ENCODE measurements at places on chromosomes 12 and 14.

DNA sequence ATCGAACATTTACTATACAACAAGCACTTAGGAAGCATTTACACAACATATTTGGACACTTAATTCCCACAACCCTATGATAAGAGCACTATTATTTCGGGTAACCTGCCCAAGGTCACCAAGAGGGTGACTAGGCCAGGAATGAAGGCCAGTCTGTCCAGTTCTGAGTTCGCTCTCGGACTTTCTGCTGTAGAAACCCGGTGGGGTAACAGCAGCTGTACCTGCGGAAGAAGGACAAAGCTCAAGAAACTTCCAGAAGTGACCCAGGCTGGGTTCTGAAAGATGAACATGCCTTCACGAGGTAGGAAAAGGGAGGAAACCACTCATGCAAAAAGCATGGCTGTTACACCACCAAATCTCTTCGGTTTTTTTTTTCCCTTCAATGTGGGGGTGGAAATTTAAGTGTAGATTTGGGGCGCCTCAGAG lies 10.8 kb downstream of the PLA2G1B start:
- no peak for DNase-seq

DNA sequence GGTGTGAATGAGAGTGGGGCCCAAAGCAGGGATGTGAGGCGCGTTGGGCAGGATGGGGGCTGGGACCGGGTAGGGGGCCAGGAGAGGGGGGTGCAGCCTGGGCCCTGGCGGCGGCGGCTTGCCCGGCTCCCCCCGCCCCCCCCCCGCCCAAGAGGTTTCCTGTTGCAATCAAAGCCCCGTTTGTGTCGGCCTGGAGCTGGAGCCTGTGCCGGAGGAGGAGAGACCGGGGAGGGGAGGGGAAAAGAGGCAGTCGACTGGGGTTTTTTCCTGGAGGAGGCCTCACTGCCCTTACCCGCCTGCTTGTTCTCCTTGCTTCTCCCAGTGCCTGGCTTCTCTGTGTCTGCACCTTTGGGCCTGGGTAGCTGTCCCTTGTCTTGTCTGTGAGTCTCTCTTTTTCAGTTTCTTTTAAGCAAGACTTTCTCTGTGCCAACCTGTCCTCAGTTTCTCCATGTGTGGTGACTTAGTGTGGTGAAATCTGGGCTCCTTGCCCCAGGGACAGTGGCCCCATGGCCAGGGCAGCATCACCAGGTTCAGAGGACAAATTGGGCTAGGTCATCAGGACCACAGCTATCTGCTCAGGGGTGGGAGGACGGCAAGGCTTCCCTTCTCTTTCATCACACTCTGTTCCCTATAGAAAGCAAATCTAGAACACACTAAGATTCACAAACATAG lies 8.5 kb downstream of the RARG start:
- no peak for DNase-seq

DNA sequence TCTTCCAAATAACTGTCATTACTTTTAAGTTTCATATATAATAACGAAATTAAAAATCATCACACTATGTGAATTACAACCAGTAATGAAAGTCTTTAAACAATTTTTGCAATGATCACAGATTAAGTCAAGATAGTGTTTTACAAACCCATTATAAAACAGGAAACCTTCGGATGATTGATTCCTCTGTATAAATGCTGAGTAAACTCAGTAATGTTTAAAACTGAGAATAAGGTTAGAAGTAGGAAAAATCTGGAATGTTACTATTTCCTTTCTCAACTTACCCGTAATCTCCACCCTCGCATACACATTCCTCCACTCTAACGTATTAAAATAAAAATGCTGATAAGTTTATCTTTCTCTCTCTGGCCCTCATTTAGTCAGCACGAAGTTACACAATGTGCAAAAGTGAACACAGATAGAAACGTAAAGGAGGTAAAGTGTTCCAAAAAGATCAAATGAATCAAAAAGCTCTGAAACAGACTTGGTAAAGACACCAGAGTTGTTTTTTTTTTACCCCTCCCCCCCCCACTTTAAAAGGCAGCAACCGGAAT lies 1.6 kb downstream of the ZFC3H1 start:
- no peak for DNase-seq

DNA sequence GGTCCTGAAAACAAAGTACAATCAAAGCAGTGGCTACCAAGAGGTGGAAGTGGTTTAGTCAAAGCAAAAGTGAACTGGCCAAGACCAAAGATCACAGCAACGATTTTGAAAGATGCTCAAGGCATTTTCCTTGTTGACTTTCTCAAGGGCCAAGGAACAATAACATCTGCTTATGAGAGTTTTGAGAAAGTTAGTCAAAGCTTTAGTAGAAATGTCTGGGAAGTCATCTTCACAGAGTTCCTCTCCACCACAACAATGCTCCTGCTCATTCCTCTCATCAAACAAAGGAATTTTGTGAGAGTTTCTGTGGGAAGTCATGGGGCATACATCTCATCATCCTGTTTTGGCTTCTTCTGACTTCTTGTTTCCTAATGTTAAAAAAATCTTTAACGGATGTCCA lies 80.1 kb downstream of the PLEKHA5 start:
- DNase-seq, result no peak

DNA sequence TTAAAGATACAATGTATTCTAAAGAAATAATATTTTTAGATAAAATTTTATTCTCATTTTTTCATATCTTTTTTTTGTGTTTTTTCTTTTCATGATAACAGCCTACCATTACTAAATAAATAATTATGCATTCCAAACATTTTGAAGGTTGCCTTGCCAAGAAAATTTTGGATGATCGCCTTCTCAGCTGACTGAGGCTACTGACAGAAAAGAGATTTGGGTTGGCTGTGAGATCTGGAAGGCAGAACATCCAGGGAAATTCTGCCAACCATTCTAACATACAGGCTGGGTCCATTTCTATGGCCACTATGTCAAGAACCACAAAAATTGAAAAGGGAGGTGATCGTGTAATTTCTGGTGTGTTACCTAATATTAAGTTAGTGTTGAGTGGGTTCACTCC lies 48.1 kb downstream of the GALNT8 start:
- DNase-seq, result no peak

GRCh38 chr12:3945671-3946070 lies 72.5 kb upstream of the PARP11 start:
- no peak for DNase-seq

GRCh38 chr14:100629098-100629497 lies 41.9 kb upstream of the BEGAIN start:
- DNase-seq, result no peak

GRCh38 chr12:79020106-79020505 lies 155.5 kb downstream of the SYT1 start:
- no peak for DNase-seq

- no peak for DNase-seq
Observed at GRCh38 chr14:68199554-68200151, 380.1 kb downstream of the RAD51B start.

GRCh38 chr12:100485983-100486382 lies 12.3 kb downstream of the NR1H4 start:
- DNase-seq, result no peak

DNA sequence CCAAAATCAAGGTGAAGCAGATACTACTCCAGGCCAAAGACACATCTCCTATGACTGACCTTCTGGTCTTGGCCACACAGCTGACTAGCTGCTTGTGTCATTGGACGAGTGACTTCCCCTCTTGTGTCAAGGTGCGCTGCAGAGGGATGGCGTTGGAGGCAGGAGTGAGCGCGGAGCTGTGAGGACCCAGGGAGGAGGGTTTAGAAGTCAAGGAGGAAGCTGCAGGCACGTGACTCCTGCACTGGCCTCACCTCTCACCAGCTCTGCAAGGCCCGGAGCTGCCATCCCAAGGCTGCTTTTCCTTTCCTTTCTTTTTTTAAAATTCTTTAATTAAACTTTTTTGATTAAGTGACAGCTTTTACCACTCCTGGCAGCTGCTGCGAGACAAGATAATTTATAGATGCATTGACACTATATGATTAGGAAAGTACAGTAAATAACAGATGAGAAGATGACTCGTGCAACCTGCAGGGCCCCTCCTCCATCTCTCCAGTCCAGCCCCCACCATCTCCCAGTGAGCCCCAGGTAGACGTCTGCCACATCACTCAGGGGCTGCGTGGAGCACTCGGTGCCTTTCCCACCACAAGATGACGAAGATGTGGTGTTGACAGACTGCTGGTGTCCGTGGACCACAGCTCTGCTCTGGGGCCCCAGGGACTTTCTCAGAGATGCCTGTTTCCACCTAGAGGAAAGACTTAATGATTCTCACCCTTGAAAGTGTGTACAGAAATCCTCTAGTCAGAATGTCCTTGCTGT lies 350.6 kb downstream of the CACNA1C start:
- DNase-seq, result no peak

GRCh38 chr12:76444408-76444984 lies 96.3 kb upstream of the BBS10 start:
- no peak for DNase-seq

DNA sequence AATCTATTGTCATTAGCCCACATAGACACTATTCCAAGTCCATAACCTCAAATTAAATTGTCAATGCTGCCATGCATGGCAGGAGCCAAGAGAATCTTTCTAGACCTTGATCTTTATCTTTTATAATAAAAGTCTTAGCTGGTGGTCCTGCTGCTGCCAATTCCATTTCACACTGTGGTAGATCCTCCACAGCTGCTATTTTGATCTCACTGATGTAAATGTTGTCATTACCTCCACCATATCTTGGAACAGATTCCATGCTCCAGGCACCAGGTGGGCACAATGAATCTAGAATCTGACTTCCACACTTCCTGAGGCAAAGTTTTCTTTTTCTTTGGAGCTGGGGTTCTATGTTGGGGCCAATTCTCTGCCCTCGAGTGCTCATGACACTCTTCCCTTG lies 161.2 kb downstream of the TMTC3 start:
- no peak for DNase-seq

GRCh38 chr12:54266852-54267251 lies 13.1 kb downstream of the CBX5 start:
- DNase-seq, result no peak

DNA sequence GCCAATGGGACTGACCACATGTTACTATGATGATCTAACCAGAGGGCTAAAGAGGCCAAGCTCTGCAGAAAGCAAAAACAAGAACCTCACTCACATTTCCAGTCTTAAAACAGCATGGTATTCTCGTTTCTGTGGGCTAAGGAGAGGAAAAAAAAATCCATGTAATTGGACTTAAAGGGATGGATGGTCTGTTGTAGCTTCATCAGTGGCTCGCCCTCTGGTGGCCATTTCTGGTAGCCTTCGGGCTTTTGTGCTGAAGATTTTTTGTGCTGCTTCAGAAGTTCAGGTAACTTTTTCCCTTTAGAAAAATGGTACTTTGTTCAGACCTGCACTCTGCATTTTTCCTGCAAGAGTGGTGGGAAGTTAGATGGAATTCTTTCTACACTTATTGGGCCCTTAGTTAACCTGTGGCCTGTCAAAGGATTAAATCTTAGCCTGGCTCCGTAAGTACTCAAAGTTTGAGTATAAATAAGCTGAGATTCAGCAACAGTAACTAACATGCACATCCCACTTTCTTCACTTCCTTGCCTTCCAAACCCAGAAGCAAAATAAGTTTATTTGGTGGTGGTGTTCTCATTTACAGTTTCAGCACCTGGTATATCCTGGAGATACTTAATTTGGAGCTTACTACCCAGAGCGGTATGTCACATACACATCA lies 22.3 kb downstream of the DCAF4 start:
- peak; percentile 25 for DNase-seq

GRCh38 chr14:90193925-90194324 lies 62.4 kb upstream of the PSMC1 start:
- no peak for DNase-seq

DNA sequence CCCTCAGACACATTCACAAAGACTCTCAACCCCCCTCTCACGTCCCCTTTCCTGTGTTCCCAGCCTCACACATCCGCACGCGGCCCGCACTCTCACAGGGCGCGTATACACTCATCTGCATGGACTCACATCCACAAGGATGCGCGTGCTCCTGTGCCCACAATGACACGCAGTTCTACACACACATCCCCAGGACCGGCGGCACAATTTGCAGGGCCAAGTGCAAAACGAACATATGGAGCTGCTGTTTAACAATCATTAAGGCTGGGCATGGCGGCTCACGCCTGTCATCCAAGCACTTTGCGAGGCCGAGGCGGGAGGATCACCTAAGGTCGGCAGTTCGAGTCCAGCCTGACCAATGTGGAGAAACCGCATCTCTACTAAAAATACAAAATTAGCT lies 36.4 kb upstream of the EML1 start:
- no peak for DNase-seq

DNA sequence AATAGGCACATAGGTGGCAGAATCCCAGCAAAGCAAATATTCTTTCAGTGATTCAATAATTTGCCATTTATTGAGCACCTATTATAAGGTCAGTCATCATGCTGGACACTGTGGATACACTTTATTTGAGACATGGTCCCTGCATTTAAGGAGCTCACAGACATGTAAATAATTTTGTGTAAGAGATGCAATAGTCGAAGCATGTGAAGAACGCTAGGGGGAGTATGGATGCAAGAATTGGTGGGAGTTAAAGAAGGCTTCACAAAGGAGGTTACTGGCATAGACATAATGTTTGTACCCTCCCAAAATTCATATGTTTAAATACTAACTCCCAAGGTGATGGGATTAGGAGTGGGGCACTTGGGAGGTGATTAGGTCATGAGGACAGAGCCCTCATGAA lies 260.6 kb upstream of the GARIN6 start:
- DNase-seq, result no peak

- DNase-seq, result peak; percentile 87
Observed at GRCh38 chr14:104826189-104826860, 25.4 kb downstream of the ZBTB42 start.

DNA sequence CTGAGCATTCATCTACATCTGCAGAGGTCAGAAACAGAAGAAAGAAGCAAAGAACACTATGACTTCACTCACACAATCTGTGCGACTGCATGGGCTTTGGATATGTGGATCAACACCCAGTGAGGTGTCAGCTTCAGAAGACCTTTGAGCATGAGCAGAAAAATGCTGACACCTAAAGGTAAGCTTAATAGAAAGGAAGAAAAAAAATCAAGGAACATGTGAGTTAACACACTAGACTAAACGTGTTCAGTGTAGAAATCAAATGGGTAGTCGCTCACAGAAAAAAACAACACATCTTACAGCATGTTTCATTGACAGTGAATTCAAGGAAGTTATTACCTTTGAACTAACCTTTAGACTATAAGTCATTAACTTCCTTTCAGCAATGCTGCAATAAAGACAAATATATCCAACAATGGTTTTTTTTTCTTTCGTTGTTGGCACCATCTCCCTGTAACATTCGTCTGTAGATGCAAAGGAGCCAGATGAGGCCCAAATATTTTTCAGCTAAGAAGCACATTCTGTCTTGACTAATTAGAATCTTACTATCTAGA lies 30.9 kb downstream of the RTRAF start:
- DNase-seq, result no peak

DNA sequence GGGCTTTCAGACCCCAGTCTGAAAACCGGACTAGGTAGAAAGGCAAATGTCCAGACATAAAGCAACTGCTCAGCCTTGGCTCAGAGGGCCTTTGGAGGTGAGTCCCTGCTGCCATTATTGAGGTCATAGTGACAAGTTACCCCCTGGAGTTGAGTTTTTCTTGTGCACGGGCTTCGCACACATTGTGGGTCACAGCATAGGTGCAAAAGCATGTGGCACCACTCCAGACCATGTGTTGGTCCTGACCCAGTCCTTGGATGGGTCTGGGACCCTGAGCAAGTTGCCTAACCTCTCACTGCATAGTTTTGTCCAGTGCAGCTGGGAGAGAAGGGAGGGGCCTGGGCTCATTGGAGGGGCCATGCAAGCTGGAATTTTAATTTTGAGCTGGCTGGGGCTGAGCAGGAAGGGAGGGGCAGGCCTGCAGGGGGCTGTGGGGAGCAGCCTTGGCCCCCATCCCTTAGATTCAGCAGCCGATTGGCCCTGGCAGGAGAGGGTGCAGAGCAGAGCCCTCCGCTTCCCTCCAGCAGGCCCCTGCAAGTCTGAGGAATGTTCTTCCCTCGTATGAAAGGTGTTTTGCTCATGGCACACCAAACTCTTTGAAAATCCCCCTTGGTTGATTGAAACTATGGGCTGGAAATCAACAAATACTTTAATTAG lies 4.2 kb upstream of the KRT5 start:
- no peak for DNase-seq
